ENCODE measurements at places on chromosomes 13 and 19.
A peak's percentile ranks its signal among the peaks of the same experiment; 100 is the strongest.

GRCh38 chr19:53333066-53333462 lies 485 bp upstream of the ZNF845 start:
- DNase-seq, result no peak

DNA sequence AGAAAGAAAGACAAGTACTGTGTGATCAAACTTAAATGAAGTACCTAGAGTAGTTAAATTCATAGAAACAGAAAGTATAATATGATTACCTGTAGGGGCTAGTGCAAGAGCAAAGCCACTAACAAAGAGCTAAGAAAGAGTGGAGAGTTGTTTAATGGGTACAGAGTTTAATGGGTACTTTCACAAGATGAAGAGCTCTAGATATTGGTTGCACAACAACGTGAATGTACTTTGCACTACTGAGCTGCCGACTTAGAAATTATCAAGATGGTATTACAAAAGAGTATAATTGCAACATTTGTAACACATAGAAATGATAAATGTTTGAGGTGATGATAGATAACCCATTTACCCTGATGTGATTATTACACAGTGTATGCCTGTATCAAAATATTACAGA lies 140.3 kb upstream of the GPC6 start:
- DNase-seq, result no peak

- DNase-seq, result peak; percentile 84
Measured at GRCh38 chr13:43804461-43805070, 17.8 kb upstream of the ENOX1 start.

DNA sequence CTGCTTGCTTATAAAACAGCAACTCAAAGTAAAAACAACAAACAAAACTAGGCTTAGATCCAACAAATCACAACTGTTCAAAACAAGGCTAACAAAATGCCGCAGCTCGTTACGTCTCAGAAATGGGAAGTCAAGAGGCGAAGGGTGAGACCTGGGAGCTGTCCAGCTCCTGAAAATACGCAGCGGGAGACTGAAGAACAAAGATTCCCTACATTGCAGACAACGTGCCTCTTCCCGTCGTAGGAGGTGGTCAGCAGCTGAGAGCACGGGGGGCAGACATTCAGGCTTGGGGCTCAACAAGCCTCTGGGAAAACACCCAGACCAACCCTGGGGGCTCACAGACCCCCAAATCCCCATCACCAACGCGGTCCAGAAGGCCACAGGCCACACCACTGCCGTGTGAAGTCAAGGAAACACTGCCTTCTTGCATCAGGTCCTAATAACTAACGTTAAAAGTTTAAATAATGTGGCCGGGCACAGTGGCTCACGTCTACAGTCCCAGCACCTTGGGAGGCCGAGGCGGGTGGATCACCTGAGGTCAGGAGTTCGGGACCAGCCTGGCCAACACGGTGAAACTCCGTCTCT lies 13.5 kb downstream of the PLPP2 start:
- DNase-seq, result no peak

- DNase-seq, result no peak
Measured at GRCh38 chr19:30916238-30916637, 433.0 kb downstream of the TSHZ3 start.

- DNase-seq, result no peak
Measured at GRCh38 chr13:41590122-41590521, 132.8 kb downstream of the RGCC start.

GRCh38 chr13:66992183-66992582 lies 238.0 kb downstream of the PCDH9 start:
- DNase-seq, result peak; percentile 17

DNA sequence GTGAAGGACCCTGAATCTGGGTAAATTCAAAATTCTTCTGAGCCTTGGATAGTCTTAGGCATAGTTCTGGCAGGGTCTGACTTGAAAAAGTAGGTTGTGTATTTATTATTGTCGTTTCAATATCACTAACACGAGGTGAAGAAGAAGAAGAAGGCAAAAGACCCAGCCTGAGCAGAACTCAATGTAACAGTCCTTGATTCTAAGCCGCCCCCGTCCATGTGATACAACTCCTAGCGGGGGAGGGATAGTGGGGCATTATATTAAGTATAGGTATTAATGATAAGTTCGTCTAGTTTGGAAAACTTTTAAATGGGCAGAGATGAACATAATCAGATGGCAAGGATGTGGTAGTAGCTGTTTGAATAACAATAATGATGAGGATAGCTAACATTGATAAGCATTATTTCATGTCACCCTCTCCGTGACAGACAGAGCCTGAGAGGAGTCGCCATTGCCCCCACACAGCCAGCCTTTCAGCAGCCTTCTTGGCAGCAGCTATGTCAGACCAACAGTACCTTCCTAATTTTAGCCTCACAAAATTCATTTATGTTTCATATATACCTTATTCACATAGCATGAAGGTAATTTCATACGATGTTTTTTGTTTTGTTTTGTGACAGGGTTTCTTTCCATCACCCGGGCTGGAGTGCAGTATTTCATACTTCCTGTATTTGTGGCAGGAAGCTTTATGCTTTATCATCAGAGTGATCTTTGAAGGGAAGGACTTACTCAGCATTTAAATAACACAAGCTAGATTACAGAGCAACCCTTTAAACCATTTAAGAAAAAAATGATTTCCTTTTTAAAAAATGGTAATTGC lies 64.4 kb upstream of the NPAS1 start:
- DNase-seq, result peak; percentile 57

DNA sequence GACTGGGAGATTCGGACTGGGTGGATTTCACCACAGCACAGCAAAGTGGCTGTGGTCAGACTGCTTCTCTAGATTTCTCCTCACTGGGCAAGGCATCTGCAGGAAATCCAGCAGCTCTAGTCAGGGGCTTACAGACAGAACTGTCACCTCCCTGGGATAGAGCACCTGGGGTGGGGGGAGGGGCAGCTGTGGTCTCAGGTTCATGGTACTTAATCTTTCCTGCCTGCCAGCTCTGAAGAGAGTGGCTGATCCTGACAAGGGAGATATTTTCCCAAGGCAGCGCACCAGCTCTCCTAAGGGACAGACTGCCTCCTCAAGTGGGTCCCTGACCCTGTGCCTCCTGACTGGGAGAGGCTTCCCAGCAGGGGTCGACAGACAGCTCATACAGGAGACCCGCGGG lies 212.8 kb upstream of the KLF12 start:
- no peak for DNase-seq

GRCh38 chr19:5806133-5806489 lies 1.2 kb downstream of the NRTN start:
- no peak for DNase-seq

GRCh38 chr19:16627193-16627927 lies 644 bp downstream of the MED26 start:
- DNase-seq, result no peak

- no peak for DNase-seq
Measured at GRCh38 chr13:112809332-112810315, 119.8 kb downstream of the ATP11A start.

DNA sequence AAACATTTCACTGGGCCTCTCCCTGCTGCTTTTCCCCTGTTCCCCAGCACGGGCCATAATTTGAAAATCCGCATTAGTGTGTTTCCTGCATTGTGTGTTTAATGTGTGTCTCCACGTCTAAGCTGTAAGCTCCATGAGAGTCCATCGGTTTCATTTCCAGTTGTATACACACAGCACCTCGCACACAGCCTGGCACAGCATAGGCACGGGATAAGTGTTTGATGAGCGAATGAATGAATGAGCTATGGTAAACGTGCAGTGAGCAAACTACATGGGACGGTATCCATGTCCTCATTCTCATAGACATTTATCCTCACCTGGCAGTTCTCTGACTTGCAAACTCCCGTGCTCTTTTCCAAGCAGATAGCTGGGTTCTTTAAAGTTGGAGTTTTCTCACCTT lies 106.1 kb downstream of the RAB20 start:
- no peak for DNase-seq

DNA sequence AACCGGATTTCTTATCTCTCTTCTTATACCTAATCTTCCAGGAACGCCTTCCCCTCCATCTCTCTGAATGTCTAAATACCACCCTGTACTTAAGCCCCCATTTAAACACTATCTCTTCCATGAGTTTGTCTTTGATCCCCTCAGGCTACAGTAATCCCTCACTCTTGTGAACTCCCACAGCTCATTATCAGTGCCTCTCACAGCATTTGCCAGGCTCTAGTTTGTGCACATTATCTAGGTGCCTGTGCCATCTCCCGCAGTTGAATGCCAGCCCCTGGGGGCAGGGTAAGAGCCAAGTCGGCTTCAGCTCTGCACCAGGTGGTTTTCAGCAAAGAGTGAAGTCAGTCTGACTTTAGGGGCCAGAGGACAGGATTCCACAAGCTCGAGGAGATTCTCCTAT lies 71.4 kb downstream of the FREM2 start:
- DNase-seq, result no peak

DNA sequence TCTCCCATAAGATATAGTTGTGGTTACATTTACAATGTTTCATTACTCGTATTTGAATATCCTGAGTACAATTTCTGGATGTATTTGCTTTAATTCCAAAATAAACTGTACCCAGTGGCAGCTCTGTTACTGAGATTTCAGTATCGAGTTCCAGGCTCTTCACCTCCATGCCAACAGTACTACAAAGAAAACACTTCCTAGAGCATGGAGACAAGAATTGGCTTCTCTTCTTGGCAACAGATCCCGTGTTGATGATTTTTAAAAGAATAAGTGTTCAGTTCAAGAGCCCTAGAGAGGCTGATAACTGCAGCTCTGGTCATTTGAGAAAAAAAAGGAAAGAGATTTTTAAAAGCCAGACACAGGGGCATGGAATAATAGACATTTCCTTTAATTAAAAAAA lies 302.8 kb downstream of the EFNB2 start:
- DNase-seq, result no peak

DNA sequence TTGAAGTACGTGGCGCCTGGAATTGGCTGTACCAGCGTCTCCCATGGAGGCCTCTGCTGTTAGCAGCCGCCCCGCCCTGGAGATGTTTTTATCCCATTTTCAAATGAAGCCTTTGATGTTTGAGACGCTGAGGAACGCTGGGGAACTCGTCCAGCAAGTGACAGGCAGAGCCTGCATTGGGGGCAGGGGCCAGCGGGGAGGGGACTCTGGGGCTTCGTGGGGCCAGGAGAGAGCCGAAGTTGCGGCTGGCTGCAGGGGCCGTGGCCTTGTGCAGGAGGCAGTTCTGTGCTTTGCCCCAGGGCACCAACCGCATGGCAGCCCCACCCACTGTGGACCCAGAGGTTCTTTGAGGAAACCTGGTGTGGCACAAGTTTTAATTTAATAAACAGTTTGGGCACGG lies 13.5 kb downstream of the SPPL2B start:
- no peak for DNase-seq

- peak; percentile 34 for DNase-seq
Measured at GRCh38 chr13:44465318-44465717, 91.7 kb downstream of the SERP2 start.

DNA sequence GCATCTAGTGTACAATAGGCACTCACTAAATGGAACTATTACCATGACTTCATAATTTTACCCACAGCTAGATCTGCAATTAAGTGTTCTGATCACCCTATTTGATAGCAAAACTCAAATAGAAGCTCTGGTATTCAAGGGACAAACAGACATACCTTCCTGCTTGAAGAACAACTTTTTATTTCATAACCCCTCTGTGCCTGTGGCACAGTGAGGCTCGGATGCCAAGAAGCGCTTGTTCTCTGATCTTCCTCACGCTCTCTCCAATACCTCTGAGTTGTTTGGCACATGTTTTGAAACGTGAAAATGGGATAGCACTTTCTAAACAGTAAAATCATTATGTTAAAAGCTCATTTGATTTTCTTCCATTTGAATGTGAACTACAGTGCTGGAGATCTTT lies 232.0 kb downstream of the KLF5 start:
- DNase-seq, result no peak

DNA sequence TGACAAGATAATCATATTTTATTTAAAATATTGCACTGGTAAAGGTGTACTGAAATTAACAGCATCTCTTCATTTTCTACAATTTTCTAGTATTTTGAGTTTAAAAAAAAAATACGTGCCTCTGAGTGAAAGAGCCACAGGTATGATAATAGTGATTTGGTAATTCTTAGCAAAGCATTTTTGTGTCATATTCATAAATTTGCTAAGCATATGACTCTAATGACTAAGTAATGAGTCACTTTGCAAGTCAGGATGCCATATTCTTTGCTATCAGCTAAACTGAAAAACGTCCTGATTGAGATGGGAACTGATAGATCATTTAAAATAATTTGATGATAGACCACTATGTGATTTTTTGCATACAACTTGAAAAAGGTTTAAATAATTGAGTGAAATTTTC lies 136.1 kb upstream of the IRS2 start:
- DNase-seq, result no peak

- DNase-seq, result peak; percentile 31
Measured at GRCh38 chr13:33017323-33017929, 1.2 kb downstream of the KL start.

DNA sequence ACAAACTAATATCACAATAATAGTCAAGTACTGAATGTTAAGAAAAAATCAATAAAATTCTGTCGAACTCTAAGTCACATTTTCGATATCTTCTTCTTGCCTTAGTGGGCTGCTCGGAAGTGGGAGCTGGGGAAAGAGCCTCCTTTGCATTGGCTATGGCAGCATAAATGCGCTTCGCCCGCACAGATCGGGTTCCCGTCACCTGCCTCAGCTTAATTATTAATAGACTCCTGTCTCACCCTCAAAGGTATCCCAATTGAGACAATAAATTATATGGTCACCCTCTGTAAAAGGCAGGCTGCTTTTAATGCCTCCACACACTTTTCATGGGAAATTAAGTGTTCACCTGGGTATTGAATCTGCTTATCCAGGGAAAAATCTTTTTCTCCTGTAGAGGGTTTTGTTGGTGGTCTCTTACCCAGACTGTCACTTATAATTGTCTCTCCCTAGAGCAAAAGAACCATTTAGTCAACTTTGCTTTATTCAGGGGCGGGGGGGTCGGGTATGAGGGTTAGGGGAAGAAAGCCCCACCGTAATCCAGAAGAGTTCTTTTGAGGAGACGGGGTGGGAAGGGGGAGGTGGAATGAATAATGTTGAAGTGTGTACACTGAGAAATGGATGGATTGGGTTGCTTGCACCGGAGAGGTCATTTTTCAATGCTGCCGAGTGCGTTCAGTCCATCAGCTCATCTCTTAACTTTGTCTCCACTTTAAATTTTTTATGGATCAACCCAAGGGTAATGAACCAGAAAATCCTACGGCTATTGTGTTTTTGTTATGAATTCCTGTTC lies 682.6 kb upstream of the SGCG start:
- DNase-seq, result no peak

DNA sequence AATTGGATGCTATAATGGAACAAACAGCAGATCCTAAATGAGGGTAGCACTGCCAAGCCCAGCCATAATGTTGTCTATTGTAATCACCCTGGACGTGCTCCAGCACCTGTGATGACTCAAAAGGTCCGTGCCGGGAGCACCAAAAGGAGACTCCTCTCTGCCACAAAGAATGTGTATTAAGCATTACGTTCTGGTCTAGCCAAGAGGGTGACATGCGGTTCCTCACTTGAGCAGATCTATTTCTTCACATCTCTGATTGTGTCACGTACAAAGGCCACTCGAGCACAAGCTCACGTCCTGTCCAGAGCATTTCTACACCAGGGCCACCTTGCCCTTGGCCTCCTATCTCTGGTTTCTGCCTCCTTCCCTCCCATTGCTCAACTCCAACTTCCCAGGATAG lies 219.9 kb upstream of the IRS2 start:
- DNase-seq, result peak; percentile 34

Data from fibroblast of skin of right quadriceps (primary cell).